ENCODE measurements at places on chromosomes 12 and 14. TPM values are rescaled to one million over a fixed set of nuclear protein-coding genes. Genes with fewer than 3 reads are reported as not detected.

DNA sequence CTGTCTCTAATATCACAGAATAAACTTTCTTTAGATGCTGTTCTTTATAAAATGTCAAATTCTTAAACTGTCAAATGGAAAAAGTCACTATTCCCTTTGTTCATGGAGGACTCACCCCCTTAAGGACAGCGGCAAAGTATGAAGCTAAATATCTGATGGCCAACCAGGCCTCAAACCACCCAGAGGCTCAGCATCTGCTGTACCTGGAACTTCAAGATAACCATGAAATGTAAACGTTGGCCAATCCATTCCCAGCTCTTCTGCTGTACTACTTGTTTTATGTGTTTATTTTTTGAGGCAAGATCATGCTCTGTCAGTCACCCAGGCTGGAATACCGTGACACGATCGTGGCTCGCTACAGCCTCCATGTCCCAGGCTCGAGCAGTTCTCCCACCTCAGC lies 15.7 kb downstream of the RFC5 start:
- DNase-seq = no peak

The ZNF384 gene
- 56.7 TPM for total RNA-seq

- DNase-seq = no peak
Observed at GRCh38 chr12:52531566-52532300, 11.5 kb upstream of the KRT5 start.

The ALX1 gene
- total RNA-seq = not detected

The MAP1LC3B2 gene
- total RNA-seq = 3.1 TPM

GRCh38 chr12:120352117-120352516 lies 16.8 kb downstream of the MSI1 start:
- no peak for DNase-seq

The ERGIC2 gene
- total RNA-seq = 91.8 TPM

GRCh38 chr12:71592841-71593240 lies 70.8 kb downstream of the ZFC3H1 start:
- DNase-seq = no peak

DNA sequence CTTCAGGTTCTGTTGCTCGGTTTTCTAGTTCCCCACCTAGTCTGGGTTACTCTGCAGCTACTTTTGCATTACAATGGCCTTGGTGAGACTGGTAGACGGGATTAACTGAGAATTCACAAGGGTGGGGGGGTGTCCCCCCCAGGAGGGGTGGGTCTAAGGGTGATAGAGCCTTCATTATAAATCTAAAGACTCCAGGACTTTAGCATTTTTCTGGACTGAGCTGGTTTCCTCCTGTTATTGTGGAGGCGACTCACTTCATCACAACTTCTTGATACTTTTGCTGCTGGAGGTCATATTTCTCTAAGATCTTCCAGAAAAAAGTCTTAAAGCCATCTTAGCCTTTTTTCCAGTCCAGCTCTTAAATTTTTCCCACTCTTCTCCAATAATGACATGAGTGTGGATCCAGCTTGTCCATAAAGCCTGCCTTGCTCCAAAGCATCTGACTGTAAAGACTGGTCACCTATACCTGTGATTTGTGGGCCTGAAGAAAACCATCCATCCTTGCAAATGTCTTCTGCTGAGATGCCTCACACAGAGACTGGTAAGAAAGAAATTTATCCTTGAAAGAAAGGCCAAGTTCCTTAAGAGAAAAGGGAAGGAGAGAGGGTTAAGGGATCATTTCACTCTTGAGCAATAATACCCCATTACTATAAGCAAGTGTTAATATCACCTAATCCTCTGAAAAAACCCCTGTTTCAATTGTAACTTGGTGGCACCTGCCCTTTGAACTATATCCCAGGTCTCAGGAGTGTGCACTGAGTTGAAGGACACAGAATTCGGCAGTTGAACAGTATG lies 19.7 kb upstream of the SLC2A14 start:
- DNase-seq = no peak

DNA sequence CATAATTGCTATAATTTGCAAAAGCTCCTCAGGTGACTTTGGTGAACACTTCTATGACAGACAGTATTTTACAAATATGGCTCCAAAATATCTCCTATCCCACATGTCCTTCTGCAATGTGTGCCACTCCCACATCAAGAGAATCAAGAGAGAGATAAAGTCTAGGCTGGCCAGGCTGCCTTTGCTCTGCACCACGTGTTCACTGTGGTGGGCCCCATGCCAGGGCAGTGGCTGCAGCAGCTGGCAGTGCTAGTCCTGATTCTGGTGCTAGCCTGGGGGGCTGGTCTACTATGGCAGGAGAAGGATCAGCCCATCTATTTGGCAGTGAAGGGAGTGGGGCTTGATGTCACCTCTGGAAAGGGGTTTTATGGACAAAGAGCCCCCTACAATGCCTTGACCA lies 86.3 kb downstream of the DRAM1 start:
- no peak for DNase-seq
